ENCODE measurements at places on chromosomes 7 and 10. TPM values are rescaled to one million over a fixed set of nuclear protein-coding genes. Genes with fewer than 3 reads are reported as not detected.

LIPM gene
- total RNA-seq, result not detected

CPEB3 gene
- total RNA-seq, result 2.0 TPM

GPRIN2 gene
- total RNA-seq, result 0.13 TPM

MYL10 gene
- total RNA-seq, result 14.8 TPM

CCDC172 gene
- total RNA-seq, result not detected

KCNIP2 gene
- 2.0 TPM for total RNA-seq

CUZD1 gene
- total RNA-seq, result 1.0 TPM

C7orf57 gene
- 0.09 TPM for total RNA-seq

NUTM2E gene
- 0.35 TPM for total RNA-seq

SLC18A2 gene
- total RNA-seq, result 0.35 TPM

PRKG1 gene
- total RNA-seq, result 51.3 TPM

GOLGA7B gene
- total RNA-seq, result 0.04 TPM

DKK1 gene
- 0.84 TPM for total RNA-seq

GCK gene
- 4.4 TPM for total RNA-seq

EIF5AL1 gene
- 0.13 TPM for total RNA-seq

BTBD16 gene
- 0.27 TPM for total RNA-seq

TBX20 gene
- not detected for total RNA-seq

LLCFC1 gene
- not detected for total RNA-seq

OPN1SW gene
- not detected for total RNA-seq

SLC26A3 gene
- not detected for total RNA-seq

MET gene
- 19.6 TPM for total RNA-seq

PI4K2A gene
- 6.7 TPM for total RNA-seq

AZGP1 gene
- 0.75 TPM for total RNA-seq

DUSP5 gene
- 2.0 TPM for total RNA-seq

CDH23 gene
- total RNA-seq, result 4.2 TPM

OPALIN gene
- not detected for total RNA-seq

CDK14 gene
- total RNA-seq, result 36.7 TPM

ZNF117 gene
- 11.5 TPM for total RNA-seq

OR2A12 gene
- not detected for total RNA-seq

DRGX gene
- not detected for total RNA-seq

OR6V1 gene
- not detected for total RNA-seq

AKR1E2 gene
- 7.8 TPM for total RNA-seq

CALHM3 gene
- not detected for total RNA-seq

APBB1IP gene
- total RNA-seq, result 1.6 TPM

ATOH7 gene
- total RNA-seq, result 0.13 TPM

CBLL1 gene
- 13.9 TPM for total RNA-seq

ATP6V0A4 gene
- 0.04 TPM for total RNA-seq

INSYN2A gene
- total RNA-seq, result 0.62 TPM

PAX2 gene
- not detected for total RNA-seq

EVX1 gene
- total RNA-seq, result not detected

TEX36 gene
- total RNA-seq, result not detected

All from muscle of leg (tissue), 16 donors.